ENCODE measurements at places on chromosomes 11 and 22.
A peak's percentile ranks its signal among the peaks of the same experiment; 100 is the strongest.

- no peak for DNase-seq
Measured at GRCh38 chr22:23684561-23685031, 6.2 kb upstream of the RGL4 start.

DNA sequence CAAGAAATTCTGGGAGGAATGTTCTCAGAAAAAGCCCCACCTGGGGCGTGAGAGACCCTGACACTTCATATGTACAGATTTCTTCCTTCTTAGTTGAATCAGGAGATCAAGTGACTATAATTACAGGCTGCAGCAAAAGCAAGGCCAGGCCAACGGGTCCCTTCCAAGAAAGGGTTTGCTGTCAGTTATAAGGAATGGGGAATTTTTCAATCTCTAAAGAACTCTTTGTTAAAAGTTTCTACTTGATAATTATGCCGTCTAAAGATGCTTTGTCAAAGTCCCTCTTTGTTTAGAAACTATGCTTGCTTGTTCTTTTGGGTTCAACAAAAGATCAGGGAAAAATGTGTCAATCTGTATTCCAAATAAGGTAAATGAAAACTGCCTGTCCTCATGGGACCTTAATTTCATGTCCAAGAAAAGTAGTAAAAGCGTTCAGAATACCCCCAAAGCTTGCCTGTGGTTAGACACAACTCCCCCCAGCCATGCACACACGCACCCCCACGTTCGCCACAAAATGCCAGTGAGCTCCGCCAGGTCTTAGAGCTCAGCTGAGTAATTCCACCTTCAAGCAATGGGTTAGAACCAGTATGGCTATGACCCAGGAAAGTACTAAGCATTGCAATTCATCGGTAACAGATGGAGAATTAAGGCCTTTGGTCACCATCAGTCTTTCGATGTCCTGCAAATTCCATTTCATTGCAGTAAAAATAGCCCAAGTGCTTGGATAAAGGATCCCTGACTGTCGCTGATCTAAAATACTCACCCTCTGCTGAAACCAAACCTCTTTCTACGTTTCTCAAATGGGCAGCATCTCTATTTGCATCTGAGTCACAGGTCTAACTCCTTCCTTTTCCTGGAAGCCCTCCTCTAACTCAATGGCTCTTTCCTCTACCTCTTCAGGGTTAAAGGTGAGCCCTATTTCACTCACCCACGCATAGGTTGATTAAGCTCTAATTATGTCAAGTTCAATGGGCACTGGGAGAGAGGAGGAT lies 419.2 kb upstream of the SYN3 start:
- DNase-seq: no peak

GRCh38 chr11:330694-331357 lies 10.2 kb upstream of the IFITM3 start:
- DNase-seq: no peak

DNA sequence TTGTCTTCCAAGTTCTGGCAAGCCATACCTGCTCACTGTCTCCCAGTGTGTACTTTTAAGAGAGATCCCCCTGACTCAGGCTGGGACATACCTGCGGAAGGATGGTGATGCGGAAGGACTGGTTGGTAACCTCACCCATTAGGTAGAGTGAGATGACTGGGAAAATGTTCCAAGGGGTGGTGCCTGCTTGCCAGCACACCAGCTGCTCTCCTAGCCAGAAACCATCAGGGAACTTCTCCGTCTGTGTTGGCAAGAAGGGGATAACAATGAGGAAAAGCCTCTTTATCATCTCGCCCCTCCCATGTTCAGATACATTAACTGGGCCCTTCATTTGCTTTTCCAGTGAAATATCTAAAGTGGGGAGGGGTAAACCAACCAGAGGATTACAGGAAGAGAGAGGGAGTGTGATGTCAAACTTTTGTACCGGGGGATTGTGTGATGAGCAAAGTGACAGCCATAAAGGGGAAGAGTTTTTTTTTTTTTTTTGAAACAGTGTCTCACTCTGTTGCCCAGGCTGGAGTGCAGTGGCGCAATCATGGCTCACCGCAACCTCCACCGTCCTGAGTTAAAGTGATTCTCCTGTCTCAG lies at the start of gene BACE1-AS:
TSS of gene BACE1-AS (plus strand) at position 538 of the 588 bp plus-strand sequence.
- no peak for DNase-seq

DNA sequence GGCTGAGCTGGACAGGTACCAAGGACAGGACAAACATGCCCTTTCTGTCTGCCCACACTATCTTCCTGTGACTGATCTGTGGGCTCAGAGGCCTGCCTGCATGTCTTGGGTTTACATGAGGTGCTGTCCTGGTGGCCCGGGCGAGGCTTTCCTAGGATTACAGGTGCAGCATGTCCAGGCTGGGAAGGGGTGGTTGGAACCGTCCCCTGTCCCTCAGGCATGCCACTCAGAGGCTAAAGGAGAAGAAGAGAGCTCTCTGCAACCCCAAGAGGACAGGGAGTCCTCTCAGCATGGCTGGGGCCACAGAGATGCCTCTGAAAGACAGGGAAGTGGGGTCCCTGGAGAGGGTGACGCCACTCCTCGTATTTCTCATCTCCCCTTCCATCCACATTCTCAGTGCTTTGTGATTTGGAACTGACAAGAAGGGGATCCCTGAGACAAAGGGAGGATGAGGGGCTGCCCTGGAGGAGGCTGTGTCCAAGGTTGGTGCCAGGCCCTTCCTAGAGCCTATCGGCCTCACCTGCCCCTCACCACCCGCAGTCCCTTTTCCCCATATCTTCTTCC lies 64.6 kb upstream of the LMO1 start:
- no peak for DNase-seq

- no peak for DNase-seq
Measured at GRCh38 chr11:128498721-128499245, 88.6 kb downstream of the ETS1 start.

DNA sequence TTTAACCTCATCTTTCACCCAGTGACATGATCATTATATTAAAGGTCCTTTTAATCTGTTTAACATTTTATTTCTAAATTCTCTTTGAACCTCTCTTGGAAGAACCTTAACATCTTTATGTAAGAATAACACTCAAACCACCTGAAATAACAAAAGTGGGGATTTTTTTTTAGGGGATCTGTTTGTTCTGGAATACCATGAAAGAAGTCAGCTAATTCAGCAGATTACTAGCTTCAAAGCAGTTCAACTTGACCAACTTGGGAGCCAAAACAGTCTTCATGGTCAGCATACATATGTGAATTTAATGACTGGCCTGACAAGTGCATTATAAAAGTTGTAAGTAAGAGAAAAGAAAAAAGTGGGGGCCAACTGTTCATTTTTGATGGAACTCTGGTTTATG lies 52.3 kb downstream of the CCDC34 start:
- no peak for DNase-seq

GRCh38 chr11:9790703-9791102 lies 126.8 kb downstream of the SWAP70 start:
- DNase-seq: no peak

DNA sequence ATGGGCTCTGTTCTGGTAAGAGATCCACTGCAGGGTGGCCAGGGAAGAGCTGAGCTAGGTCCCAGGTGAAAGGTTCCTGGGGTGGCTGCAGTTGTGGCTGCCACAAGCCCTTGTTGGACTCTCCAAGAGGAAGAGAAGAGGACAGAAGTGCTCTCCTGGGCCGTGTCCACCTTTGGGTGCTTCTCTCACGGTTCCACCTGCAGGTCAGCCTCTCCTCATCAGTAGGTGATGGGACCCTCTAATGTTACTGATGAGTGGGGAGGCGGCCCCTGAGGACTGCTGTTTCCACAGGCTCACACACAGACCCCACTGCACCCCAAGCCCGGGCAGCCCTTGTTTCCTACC lies 804.9 kb downstream of the BRD1 start:
- no peak for DNase-seq

DNA sequence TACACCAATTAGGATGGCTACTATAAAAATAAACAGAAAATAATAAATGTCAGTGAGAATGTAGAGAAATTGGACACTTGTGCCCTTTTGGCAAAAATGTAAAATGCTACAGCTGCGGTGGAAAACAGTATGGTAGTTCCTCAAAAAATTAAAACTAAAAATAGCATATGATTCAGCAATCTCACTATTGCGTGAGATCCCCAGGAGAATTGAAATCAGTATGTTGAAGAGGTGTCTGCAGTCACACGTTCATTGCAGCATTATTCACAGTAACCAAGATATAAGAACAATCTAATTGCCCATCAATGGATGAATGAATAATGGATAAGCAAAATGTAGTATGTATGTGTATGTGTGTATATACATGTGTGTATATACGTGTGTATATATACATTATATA lies 6.8 kb downstream of the OR52N2 start:
- no peak for DNase-seq

- no peak for DNase-seq
Measured at GRCh38 chr11:128392259-128392658, 195.1 kb downstream of the ETS1 start.

DNA sequence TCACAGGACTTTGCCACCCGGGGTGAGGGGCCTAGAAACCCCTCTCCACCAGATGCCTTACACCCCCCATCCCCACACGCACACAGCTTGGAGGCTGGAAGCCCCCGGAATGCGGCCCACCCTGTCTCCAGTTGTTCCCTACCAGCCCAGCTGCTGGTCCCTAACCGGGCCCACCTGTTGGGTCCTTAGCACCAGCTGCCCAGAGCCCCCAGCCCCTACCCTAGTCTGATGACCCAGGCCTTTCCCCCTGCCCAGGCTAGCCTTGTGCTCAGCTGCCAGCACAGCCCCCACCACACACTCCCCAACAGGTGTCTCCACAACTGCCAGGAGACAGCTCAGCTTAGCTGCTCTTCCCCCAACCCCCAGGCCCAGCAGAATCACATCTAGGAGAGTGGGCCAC lies 67.1 kb downstream of the CDKN1C start:
- DNase-seq: no peak

DNA sequence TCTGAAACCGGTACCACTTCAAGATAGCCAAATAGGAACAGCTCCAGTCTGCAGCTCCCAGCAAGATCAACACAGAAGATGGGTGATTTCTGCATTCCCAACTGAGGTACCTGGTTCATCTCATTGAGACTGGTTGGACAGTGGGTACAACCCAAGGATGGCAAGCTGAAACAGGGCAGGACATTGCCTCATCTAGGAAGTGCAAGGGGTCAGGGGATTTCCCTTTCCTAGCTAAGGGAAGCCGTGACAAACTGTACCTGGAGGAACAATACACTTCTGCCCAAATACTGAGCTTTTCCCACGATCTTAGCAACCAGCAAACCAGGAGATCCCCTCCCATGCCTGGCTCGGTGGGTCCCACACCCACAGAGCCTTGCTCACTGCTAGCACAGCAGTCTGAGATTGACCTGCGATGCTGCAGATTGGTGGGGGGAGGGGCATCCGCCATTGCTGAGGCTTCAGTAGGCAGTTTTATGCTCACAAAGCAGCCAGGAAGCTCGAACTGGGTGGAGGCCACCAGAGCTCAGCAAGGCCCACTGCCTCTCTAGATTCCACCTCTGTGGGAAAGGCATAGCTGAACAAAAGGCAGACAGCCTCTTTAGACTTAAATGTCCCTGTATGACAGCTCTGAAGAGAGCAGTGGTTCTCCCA lies 59.9 kb upstream of the C11orf58 start:
- no peak for DNase-seq

- DNase-seq: no peak
Measured at GRCh38 chr11:84412862-84413261, 1126.7 kb upstream of the CCDC90B start.

GRCh38 chr11:86067009-86067850 lies 1.7 kb downstream of the PICALM start:
- DNase-seq: no peak

- no peak for DNase-seq
Measured at GRCh38 chr22:17960695-17961445, 63.5 kb downstream of the MICAL3 start.

- DNase-seq: no peak
Measured at GRCh38 chr11:19027829-19028595, 32.5 kb downstream of the MRGPRX2 start.

GRCh38 chr11:32435511-32435941 lies at the start of gene WT1:
Gene WT1, minus strand, starts transcription at chr11:32435539.
- peak; percentile 68 for DNase-seq

Measured in heart left ventricle (tissue), 16 donors.